ENCODE measurements at places on chromosomes 4 and X.

DNA sequence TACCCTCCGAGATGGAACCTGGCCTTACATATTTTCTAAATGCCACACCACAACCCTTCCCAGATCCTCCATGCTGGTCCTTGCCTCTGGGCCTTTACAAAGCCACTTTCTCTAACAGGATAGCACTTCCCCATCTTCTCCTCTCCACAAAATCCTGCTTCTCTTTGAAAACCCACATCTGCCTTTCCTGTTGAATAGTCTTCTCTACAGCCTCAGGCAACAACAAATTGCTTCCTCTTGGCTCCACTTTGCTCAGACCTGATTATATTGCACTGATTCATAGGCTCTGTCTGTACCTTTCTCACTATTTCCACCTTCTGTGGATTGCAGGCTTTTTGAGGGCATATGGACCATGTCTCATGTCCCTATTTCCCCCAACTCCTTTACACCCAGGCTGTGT lies 203.7 kb upstream of the MBNL3 start:
- DNase-seq: no peak

DNA sequence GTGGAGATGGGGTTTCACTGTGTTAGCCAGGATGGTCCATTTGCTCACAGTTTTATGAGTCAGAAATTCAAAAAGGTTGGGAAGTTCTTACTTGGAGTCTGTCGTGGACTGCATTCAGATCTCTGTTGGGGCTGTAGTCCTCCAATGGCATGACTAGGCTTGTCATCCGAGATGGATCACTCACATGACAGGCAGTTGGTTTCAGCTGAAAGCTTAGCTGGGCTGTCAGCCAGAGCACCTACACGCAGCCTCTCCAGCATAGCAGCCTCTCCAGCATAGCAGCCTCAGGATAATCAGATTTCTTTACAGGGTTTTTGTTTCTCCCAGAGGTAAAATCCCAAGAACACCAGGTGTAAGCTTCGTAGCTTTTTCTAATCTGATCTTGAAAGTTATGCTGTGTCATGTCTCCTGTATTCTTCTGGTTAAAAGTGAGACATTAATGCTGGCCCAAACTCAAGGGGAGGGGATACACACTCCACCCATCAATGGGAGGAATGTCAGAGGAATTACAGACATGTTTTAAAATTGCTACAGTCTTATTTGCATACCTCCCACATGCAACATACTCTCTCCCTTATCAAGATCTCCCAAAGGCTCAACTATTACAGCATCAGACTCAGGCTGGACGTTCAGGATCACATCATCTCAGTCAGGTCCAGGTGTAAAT lies 31.6 kb upstream of the SOD3 start:
- no peak for DNase-seq

DNA sequence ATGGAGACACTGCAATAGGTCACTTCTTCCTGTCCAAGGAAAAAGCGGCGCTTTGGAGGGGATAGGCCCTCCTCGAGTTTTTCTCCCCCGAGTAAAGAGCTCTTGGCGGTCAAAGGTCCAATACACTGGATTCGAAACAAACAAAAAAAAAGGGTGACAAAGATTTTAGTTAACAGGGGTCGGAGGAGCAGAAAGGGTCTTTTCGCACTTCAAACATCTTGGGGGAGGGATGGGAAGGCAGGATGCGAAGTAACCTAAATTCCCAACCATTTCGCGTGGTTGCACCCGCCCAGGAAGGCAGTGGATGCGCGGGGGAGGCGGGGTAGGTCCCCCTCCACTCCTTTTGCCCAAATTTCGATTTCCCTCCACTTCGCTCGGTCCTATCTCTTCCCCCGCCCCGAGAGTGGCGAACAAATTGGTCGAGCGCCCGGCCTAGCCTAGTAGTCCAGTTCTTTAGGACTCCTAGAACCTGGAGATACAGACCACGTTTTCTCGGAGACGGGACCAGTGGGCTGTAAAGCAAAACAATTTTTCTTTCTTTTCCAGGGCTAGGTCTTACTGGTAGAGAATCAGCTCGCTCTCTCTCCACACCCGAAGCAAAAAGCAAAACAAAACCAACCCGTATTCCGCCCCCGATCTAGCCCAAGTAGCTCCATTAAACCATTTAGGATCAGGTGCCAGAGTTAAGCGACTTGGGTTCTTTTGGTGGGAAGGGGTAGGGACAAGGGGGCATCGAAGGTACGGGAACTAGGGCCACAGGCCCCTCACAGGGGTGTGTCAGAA lies 2.0 kb upstream of the STAG2 start:
- DNase-seq: peak; percentile 5

DNA sequence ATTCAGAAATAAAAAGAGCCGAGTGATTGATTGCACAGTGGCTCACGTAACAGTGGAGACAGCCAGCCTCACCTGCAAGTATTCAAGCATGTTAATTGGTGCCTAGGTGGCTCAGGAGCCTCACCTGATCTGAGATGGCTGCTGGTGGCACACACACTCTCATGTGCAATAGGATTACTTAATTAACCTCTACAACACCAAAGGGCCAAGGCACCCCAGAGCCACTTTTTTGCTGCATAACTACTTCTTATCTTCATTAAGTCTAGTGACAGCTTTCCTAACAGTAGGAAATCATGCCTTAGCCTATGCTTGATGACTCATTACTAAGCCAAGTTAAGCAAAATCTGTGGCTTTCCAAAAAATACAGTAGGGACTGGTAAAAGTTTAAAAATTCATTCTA lies 117.3 kb upstream of the NOCT start:
- no peak for DNase-seq

GRCh38 chr4:123776267-123776666 lies 379.7 kb downstream of the SPRY1 start:
- no peak for DNase-seq

GRCh38 chrX:154032653-154033052 lies 13.0 kb upstream of the IRAK1 start:
- no peak for DNase-seq

GRCh38 chrX:3518870-3519269 lies 172.4 kb upstream of the MXRA5 start:
- DNase-seq: no peak

DNA sequence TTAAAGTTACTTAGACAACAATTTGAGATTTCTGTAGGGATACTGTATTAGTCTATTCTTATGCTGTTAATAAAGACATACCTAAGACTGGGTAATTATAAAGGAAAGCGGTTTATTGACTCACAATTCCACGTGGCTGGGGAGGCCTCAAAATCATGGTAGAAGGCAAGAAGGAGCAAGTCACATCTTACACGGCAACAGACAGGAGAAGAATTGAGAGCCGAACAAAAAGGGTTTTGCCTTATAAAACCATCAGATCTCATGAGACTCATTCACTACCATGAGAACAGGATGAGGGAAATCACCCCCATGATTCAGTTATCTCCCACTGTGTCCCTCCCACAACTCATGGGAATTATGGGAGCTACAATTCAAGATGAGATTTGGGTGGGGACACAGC lies 11.0 kb downstream of the PTTG2 start:
- DNase-seq: no peak

DNA sequence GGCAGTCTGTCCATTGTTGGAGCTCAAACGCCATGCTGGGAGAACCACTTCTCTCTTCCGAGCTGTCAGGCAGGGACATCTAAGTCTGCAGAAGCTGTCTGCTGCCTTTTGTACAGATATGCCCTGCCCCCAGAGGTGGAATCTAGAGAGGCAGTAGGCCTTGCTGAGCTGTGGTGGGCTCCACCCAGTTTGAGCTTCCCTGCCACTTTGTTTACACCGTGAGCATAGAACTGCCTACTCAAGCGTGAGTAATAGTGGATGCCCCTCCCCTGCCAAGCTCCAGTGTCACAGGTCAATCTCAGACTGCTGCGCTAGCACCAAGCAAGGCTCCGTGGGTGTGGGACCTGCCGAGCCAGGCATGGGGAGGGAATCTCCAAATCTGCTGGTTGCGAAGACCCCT lies 145.7 kb downstream of the VSIG4 start:
- no peak for DNase-seq

DNA sequence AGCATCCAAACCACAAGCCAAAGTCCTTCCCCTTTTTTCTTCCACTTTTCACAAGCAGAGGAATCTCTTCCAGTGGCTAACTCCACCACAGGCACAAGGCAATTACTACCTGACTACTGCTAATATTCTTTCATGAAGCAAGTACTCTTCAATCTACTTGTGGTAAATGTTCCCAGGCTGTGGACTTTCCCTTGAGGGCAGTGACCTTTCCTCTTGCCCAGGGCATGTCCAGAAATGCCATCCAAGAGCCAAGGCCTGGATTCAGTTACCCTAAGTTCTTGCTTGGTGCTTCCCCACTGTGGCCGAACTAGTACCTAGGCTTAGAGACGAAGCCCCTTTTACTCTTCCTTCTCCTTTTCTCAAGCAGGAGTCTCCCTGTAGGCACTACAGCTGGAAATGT lies 400.7 kb downstream of the DCAF12L2 start:
- no peak for DNase-seq

DNA sequence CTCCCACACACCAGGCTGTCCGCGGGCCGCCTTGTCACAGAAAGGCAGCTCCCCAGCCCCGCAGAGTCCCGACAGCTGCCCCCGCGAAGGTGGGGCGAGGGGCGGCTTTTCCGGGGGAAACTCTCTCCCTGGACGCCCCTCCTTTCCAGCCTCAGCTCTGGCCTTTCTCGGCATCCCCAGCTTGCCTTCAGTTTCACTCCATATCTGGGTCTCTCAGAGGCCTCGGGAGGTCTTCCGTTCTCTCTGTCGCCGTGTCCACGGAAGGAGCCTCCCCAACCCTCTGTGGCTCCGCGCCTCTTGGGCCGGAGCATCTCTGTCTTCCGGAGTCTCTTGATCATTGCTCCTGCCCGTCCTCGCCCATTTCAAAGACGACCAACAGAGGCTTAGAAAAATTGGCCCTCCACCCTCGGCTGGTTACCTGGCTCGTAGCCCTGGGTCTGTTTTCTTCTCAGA lies 6.1 kb upstream of the MSX1 start:
- no peak for DNase-seq

- DNase-seq: peak; percentile 82
Observed at GRCh38 chrX:135421537-135421931, 210 bp upstream of the SMIM10L2A start.

DNA sequence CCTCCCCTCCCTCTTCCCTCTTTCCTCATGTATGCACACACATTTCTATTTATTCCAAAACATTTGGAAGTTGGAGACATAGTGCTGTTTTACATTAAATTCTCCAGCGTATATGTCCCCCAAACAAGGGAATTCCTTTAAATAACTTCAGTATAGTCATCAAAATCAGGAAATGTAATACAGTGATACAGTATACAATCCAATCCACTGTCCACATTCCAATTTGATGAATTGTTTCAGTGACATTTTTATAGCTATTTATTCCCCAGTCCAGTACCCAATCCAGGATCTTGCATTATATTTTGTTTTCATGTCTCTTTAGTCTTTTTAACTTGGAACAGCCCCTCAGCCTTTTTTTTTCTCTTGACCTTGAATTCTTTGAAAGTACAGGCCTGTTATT lies 233.0 kb downstream of the DKK2 start:
- DNase-seq: no peak
